C1 segment of cervical spinal cord (tissue), 14 donors: ENCODE measurements at places on chromosomes 16 and 17.
A peak's percentile ranks its signal among the peaks of the same experiment; 100 is the strongest.

- DNase-seq, result no peak
Observed at GRCh38 chr16:2447920-2448583, 11.9 kb upstream of the TEDC2 start.

DNA sequence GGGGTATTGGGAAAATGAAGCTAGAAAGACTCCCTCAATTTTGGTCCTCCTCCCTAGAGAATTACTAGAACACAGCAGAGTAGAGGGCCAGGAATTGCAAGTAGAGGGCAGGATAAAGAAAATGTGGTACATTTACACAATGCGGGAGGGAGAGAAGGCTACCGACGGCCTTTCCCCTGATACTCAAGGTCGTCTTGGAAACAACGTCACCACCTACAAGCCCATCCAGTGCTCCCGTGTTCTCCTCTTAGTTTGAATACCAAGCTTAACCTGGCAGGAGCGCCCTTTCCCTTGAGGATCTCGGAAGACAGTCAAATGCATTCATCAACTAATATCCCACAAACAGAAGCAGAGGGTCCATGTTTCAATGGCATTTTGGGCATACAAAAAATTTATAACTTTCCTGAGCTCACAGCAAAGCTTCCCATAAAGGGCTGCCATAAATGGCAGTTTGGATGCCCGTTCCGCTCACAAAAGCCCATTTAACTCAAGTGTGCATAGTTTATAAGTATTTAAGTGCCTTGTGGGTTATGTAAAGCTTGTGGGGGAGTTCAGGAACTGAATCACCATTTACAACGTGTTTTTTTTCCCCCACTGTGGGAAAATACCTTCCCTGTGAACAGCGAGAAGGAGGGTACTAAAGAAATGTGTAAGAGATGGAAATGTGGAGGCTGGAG, 414.6 kb downstream of the SLC39A11 start:
- DNase-seq, result no peak

- DNase-seq, result no peak
Observed at GRCh38 chr17:81518785-81519283, 6.2 kb upstream of the ACTG1 start.

DNA sequence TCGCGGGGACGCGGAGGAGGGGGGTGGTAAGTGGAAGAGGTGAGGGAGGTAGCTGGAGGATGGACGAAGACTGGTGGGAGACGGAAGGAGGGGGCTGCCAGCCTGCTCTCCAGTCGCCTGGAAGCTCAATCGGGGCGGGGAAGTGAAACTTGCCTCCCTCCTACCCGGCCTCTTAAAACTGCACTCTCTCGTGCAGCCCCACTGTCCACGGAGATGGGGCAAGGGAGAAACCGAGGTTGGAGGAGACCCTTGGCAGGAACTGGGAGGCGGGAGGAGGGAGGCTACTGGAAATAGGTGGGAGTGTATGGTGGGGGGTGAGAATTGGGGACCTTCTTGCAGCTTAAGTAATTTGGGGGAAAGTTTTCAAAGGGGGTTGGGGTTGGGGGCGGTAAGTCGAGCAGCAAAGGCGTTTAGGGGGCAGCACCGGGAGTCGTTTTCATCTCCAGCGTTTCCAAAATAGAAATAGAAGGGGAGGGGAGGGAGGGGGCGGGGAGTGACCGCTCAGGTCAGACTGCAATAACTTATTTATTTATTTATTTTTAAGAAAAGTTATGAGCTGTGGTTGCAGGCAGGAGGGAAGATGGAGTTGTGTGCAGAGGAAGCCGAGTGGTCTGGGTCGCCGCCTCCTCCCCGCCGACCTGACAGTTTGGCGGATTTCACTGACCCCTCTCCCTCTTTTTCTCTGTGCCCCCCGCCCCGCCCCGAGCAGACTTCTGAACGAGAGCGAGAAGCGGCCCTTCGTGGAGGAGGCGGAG, 1.4 kb downstream of the SOX9 start:
- DNase-seq, result no peak

DNA sequence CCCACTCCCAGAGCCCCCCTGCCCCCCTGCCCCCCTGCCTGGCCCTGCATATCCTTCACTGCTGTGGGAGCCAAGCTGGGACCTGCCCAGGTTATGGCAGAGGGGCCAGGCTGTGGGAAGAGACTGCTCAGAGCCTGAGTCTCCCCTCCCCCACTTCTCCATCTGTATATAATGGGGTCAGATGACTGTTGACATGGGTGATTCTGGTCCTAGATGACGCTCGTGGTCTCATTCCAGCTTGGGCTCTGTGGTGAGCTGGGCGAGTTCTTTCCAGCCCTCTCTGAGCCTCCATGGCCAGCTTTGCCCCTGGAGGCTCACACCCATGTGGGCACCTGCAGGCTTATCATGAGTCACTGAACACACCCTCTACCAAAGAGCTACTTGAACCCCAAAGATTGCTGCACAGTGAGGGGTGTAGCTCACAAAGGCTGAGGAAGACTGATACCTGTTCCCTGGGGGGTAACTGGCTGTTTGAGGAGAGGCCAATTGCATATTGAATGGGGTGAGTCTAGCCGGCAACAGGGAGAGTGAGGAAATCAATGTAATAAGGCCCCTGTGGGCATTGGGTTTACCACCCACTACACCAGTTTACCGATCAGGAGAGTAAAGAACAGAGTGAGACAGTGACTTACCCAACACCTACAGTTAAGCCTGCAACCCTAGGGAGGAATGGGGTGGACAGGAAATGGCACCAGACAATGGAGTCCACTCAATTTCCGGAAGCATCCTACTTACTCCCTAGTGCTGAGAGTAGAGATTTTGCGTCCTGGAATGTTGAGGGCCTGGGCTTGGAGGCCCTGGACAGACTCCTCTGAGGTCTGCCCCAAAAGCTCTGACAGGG, 4.2 kb upstream of the SREBF1 start:
- peak; percentile 75 for DNase-seq

GRCh38 chr17:42289611-42290181, 1.4 kb downstream of the STAT5A start:
- no peak for DNase-seq

- no peak for DNase-seq
Observed at GRCh38 chr16:52408191-52408845, 138.6 kb downstream of the TOX3 start.

GRCh38 chr16:17193566-17194100, 277.1 kb downstream of the XYLT1 start:
- DNase-seq, result no peak

DNA sequence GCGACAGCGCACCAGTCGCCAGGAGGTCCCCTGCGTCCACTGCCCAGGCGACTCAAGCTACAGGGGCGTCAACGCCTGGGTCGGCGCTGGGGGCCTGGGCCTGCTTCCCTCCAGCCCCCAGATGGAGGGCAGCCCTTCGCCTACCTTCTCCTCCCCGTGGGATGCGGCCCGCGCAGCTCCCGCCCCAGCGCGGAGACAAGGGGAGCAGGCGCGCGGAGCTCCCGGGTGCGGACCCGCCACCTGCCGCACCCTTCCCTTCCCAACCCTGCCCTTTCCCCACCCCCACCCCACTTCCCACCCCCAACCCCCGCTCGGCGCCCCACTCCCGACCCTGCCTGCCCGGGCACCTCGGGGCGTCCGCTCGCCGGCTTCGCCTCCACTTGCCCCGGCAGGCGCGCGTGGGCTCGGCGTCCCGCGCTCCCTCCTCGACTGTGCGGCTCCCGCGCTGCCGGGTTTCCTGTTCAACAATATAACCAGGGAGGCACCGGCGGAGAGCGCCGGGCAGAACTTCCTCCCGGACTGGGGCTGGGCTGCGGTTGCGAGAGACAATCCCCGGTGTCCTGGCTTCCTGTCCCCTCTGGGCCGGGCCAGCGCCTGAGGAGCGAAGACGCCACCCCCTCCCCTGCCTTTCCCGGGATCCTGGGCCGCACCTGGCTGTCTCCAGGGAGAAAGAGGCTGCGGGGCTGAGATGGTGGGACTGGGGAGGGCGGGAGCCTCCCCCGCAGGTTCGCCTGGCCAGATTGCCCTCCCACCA, at the start of gene ARHGAP27:
Gene ARHGAP27 (minus strand): TSS at position 466 of the 754 bp plus-strand sequence. CDS start 2,591 bp downstream, outside the sequence.
- DNase-seq, result no peak

DNA sequence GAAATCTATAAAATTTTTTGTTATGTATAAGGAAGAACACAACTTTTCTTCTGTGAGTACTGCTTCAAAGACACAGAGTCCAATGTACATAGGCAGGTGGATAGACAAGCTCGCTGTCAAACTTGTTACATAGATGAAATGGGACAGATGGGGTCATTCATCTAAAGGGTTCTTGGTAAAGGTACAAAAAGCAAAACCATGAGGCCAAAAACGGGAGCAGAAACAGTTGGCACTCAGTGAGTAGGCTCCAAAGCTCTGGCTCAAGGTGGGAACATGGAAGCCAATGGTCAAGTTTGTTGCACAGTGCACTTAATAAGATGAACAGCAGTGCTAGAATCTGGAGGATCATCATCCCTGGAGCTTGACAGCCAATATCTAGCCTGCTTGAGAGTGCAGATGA, 979.0 kb upstream of the EEF2KMT start:
- DNase-seq, result no peak

- DNase-seq, result no peak
Observed at GRCh38 chr17:42078396-42079043, 19.8 kb downstream of the ZNF385C start.

DNA sequence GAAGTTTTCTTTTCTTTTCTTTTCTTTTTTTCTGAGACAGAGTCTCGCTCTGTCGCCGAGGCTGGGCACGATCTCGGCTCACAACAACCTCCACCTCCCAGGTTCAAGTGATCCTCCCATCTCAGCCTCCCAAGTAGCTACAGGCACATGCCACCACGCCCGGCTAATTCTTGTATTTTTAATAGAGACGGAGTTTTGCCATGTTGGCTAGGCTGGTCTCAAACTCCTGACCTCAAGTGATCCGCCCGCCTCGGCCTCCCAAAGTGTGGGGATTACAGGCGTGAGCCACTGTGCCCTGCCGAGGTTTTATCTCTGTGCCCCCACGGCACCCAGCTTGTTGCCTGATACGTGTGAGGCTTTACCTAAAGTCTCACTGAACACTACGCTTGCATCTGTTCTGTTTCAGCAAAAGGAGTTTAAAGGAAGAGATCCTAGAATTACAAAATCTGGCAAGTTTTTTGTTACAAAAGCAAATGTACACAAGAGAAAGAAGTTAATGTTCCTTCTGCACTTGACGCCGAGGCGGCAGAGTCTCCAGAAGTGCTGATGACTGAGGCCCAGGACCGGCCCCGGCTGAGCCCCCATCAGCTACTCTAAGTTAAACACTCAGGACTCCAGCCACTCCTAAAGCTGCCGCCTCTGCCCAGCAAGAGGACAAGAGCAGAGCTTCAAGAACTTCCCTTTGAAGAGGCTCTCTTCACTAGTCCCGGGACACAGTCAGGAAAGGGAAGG, 9.2 kb downstream of the ABCA3 start:
- no peak for DNase-seq

DNA sequence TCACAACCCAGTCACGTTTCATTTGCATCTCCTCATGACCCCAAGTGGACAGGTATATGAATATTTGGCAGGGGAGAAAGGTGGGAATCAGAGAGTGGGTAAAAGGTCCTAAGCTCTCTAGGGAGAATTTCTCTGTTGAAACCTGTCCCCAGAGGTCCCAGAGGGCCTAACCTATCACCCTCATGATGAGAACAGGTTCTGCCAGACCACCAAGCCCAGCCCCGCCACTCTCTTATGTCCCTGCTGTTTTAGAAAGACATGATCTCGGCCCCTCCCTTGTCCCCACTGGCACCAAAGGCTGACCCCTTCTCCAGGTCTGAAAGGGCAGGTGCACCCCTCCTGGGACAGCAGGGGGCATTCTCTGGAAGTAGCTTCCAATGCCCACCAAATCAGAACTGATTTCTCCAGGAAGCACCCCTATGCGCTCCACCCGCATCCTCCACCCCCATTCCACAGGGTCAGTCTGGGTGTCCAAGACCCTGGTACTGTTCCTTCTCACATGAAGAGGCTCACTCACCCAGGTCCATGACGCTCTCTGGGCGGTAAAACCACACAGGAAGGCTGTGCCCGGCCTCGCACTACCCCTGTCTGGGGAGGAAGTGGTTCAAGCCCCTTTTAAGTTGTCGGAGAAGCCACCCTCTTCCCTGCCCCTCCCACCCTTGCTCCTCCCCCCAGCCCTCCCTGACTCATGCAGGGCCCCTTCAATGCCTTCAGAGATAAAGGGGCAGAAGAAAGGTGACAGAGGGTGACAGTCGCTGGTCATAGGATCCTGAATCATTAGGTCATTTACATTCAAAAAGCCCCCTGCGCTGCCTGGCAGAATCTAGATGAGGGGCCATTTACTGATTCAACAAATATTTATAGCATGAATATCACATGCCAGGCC, at the start of gene CCR7:
Gene CCR7 (minus strand): TSS at position 590 of the 886 bp plus-strand sequence. CDS start 63 bp downstream, at position 527.
- DNase-seq, result no peak
